ENCODE measurements at places on chromosomes 6 and 20.

DNA sequence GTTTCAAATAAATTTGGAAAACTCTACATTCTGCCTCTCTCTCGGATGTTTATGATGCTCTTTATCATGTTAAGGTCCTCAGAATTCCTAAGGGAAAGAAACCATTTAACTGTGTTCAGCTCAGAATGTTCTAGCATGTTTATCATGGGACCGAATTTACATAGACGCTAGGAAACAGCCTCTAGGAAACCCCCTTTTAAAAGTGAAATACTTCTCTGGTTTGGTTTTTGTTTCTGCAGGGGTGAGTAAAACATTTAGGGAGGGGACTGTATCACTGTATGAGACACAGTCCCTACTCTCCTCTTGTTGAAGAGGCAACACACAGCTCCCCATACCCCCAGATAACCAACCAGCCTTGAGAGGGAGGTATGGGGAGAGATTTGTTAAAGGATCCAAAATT, 267.6 kb upstream of the SUPT3H start:
- no peak for DNase-seq

- DNase-seq = peak; percentile 43
These were observed 7.5 kb upstream of the CCDC28A start for GRCh38 chr6:138765896-138766655.

DNA sequence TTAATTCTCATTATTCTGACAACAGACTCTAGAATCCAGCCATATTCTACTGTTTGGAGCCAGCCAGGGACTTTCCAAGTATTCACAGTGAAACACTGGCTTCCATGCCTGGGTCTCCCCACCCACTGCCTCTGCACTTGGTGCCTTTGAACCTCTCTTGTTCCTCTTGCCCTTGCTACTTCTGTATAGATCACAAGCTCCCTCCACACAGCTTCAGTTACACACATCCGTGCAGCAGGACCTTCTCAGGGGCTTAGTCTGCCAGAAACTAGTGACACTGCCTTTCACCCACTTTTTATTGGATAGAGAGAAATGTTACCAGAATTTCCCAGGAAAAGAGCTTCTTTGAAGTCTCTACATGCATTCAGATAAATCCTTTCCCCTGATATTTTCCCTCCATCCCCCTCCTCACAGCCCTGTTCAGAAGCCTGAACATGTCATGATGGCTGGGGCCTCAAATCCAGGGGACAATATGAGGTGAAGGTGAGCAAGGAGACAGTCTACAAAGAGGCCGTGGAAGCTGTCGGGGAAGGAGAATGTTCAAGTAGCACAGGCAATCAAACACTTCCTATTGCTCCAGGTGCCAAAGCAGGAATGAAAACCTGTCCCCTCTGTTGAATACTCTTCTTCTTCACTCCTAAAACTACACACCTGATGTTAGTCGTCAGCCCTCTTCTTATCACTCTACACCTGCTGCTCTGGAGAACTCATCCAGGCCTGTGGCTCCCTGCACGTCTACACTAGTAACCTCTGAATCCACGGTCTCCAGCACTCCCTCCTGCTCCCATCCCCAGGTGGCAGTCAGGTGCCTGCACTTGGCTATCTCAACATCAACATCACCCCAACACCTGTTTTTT, 20.2 kb upstream of the HLA-DOA start:
- no peak for DNase-seq

DNA sequence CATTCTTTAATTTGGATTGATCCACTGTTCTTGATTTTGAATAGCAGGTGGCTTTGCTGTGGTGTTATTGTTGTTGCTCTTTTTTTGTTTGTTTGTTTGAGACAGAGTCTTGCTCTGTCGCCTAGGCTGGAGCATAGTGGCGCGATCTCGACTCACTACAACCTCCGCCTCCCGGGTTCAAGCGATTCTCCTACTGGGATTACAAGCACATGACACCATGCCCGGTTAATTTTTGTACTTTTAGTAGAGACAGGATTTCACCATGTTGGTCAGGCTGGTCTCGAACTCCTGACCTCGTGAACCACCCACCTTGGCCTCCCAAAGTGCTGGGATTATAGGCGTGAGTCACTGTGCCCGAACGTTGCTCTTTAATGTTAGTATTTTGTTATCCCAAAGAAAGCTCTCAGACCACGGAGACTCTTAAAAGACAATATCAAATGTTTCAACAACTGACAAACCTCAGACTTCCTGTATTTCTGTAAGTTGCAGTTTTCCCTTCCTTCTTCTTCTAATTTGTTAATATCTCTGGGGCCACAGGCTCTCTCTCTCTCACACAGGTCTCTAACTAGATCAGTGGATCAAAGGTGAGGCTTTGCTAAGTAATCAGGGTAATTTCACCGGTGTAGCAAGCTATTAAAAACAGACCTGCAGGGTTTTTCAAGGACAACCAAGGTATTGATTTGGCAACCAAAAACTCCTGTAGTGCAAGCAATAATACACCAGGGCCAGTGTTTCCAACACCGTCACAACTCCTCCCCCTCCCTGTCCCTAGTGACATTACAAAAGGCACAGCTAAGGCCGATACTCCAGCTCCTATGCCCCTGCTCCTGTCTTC, 48.8 kb upstream of the ZNF217 start:
- no peak for DNase-seq

Measured in NCI-H1694 (cell line).